Ascending aorta (tissue), 2 donors: ENCODE measurements at places on chromosomes 2 and 18. TPM values are rescaled to one million over a fixed set of nuclear protein-coding genes. Genes with fewer than 3 reads are reported as not detected.

DNA sequence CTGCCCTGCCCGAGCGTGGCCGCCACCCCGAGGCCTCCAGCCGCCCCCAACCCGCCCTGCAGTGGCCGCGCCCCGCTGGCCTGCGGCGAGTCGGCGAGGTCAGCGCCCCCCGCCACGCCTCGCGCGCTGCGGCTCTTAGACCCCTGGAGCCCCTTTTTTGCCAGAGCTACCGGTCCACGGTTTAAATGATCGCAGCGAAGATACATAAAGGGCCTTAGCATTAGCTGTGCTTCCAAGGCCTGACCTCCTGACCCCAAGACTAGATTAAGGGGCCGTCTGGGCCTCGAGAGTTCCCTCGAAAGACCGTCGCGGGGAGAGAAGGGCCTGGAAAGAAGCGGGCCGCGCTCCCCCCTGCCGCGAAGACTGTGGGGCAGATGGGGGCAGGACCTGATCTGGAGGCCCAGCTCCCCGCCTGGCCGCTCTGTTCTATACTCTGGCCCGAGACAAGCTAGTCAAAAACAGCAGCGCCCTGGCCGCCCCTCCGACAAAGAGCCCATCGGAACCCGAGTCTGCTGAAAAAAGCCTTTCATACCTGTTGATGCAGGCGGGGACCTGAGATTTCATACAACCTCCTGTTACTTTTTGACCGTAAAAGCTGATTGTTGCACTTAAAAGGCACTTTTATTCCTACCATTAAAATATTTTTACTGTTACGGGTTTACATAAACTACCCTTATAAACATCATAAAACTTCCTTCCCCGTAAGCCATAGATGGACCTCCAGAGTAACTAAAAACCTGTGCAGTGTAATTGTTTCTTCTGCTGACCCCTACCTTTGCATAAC lies 68.7 kb upstream of the PSMD14 start:
- DNase-seq = no peak

DNA sequence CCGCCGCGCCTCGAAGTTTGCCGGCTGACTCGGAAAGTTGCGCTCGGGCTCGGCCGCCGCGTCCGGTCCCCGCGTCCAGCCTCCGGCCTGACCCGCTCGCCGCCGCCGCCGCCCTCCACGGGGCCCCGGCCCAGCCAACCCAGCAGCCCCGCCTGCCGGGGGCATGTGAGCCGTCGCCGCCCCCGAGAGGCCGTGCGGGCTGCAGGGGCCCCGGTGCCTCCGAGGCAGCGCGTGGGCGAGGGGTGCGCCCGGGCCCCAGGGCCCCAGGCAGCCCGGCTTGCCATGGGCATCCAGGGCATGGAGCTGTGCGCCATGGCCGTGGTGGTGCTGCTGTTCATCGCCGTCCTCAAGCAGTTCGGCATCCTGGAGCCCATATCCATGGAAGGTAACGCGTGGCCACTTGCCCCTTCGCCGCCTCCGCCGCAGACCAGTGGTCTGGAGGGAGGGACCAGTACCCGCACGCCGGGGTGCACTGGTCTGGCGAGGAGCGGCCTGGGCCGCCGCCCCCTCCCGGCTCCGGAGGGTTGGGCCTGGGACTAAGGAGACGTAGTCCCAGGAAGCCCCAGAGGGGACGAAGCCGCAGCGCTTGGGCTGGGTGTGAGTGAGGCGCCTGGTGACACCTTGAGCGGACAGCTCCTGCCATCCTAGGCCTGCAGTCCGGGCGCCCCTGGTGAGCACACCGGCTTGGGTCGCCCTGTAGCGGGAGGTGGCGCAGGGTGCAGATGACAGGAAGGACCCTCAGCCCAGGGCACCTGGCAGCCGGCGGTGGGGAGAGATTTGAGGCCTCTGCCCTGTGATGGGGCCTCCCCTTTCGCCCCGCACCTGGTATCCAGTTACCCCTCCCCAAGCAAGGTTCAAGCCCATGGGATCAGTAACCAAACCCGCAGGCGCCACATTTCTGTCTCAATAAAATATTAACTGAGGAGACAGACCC lies 49.9 kb downstream of the KCNIP3 start:
- peak; percentile 64 for DNase-seq

DNA sequence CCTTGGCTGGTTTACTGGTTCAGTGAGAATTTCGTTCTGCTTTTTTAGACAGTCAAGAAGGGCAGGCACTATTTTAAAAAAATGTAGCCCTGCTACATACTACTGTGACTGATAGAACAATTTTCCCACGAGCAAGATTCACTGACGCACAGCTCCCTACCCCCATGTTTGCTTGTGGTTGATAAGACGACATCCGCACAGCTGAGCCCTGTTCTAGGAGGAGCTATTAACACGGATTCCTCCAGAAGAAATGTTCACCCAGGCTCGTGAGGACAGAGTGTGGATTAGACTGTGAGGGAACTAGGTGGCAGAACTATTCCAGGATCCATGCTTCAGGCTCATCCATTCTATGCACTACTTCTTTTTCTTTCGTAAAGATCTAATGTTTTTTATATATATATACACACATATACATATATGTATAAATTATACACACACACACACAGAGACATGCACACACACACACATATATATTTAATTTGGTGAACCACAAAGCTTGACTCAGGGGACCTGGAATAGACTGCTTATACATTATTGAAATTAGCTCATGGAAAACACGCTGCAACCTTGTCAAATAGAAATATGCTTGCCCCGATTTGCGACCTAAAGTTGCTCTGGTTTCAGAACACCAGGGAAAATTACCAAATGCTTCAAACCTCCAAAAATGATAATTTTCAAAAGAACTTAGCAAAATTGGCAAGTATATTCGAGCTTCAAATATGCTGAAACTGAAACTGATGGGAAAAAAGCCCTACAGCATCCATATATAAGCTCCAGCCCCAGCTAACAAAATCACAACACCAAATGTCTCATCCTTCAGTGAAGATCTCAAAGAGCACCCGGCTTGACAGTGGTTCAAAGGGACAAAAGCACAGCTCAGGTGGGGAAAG lies 370.4 kb downstream of the SOCS6 start:
- no peak for DNase-seq

DNA sequence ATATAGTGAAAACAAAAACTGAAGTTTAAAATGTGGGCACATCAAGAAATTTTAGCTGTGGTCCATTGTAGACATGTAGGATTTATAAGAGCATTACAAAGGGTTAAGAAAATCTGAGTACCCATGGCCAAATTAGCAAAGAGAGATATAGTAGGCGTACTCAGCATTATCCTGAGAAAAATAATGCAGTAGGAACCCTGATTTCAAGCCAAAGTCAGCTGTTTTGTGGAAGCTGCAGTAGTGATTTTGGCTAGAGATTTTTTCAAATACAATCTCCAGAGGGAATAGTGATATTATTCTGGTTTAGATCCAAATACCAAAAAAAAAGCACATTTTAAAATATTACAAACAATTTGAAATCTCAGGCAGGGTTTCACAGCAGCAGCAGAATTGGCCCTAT lies 450.9 kb downstream of the FBXO15 start:
- DNase-seq = no peak

GRCh38 chr2:13040043-13040442 lies 323.3 kb downstream of the TRIB2 start:
- DNase-seq = no peak

RAD51AP2 gene
- not detected for total RNA-seq
